ENCODE measurements at places on chromosomes 7 and 10.
A peak's percentile ranks its signal among the peaks of the same experiment; 100 is the strongest.

DNA sequence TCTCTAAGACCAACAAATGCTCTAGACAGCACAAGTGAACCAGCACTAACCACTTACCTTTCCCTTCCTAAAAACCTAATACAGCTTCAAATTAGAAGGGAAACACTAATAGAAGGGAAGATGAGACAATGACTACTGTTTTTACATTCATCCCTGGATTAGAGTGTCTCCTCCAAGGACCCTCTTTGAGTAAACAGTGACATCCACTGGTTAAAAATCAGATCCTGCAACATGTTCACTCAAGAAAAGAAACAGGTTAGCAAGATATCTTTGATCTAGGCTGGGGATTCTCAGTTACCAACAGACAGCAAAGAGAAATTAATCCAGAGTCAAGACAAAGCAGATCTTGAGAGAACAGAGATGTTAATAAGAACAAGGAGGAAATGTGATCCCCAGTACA, 177.7 kb upstream of the GHITM start:
- DNase-seq, result no peak

DNA sequence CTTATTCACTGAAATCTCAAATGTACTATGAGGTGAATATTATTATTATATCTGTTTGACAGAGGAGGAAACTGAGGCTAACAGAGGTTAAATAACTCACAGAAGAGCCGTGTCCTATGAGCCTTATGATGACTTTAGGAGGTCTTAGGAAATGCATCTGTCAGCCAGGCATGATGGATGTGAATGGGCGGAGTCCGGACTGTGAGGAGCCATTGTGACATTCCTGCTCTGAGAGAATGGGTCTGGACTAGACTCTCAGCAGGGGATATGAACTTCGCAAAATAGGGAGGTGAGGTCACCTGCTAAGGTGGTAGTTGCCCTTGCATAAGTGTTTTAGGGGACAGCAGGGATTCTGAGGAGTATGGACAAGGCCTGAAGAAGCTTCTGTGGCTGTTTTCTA, 153.6 kb downstream of the TMEM178B start:
- DNase-seq, result no peak

GRCh38 chr7:128112781-128113221, 81.6 kb upstream of the LRRC4 start:
- no peak for DNase-seq

GRCh38 chr10:132924046-132924952, 18.1 kb downstream of the CFAP46 start:
- DNase-seq, result no peak

GRCh38 chr10:100325158-100325557, 4.9 kb downstream of the PKD2L1 start:
- DNase-seq, result no peak

DNA sequence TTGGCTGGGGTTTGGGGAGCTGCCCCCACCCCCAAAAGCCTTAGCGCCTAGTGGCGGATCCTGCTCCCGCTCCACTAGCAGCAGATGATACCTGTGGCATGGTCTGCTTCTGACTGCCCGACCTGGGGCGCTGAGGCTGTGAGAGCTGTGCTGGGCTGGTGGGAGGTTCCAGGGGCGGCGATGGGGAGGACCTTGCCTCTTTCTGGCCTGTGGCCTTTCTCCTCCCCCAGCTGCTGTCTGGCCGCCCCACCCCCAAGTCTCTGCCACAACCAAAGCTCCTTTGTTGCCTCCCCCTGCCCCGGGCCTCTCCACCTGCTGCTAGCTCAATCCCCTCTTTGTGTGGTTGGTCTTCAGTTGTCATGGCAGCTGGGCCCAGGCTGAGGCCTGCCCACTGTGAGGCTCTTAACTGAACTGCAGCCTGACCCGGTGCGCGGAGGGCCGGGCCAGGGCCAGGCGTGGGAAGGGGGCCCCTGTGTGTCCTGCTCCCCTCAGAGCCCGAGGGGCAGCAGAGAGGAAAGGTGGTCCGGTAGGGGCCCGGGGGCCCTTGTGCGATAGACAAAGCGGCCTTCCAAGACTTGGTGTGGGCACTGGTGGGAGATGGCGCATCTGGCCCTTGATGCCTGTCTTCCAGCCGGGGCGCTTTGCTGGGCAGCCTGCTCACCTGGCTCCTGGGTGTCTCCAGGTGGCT, 4.7 kb downstream of the ZNF775 start:
- DNase-seq, result no peak

DNA sequence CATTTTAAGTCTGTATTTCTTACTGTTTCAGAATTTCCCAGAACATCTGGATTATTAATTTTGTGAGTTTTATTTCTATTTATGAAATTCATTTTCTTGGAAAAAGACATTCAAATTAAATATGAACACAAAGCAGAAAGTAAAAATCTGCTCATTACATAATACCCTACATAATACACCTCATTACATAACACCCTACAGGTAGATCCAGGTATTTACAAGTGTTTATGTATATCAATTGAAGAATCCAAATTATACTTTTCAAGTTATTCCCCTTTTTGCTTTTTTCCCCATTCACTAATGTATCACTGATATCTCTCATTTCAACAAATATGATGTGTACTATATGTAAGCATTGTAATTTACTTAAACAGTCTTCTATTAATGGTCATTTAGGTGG, 129.1 kb downstream of the USP6NL start:
- no peak for DNase-seq

DNA sequence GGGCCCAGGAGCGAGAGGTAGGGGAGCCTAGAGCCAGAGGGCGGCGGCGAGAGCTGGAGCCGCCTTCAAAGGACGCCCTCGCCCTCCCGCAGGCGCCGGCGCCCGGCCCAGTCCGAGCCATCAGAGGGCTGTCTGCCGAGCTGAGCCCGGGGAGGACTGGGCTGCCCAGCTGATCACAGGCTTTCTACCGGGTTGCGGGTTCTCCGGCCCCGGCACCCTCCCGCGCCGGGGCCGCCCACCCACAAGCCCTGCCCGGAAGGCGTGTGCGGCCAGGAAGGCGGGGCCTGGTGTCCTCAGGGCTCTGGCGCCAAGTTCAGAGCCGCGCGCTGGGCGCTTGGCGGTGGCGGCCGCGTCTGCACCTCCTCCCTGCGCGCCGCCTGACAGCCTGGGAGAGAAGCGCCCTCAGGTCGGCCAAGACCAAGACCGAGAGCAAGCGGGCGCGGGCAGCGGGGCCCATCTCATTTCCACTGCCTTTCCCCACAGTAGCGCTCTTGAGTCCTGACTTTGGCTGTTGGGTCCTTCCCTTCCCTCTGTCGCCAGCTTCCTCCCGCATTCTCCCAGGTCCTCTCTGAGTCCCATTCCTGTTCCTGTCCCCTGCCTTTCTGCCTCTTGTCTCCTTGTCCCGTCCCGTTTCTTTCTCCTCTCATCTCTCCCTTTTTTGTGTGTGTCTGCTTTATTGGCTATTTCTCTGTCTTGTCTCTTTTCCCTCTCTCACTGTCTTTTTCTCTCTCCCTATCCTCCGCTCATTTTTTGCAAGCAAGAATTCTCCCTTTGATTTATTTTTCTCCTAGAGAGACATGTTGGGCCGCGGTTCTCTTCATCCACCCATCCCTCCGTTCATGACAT, 60.6 kb upstream of the MSMB start:
- peak; percentile 24 for DNase-seq
